ENCODE measurements at places on chromosomes 16 and 17. TPM values are rescaled to one million over a fixed set of nuclear protein-coding genes. Genes with fewer than 3 reads are reported as not detected.

Gene SPATA22
- total RNA-seq: not detected

Gene HAS3
- 1.3 TPM for total RNA-seq

Gene SPECC1
- 33.6 TPM for total RNA-seq

Gene C16orf95
- total RNA-seq: 4.6 TPM

Gene NUDT16L1
- total RNA-seq: 17.7 TPM

Gene GJC1
- total RNA-seq: 11.6 TPM

Gene CLEC3A
- total RNA-seq: not detected

Gene EIF1
- total RNA-seq: 93.4 TPM

Gene PDIA2
- 0.23 TPM for total RNA-seq

Gene ACSM2A
- not detected for total RNA-seq

Gene CCL13
- 2.0 TPM for total RNA-seq

Gene SLC7A6
- 12.9 TPM for total RNA-seq

Gene OTOA
- total RNA-seq: not detected

Gene CACNG5
- total RNA-seq: not detected

Gene CEP112
- 11.6 TPM for total RNA-seq

Gene TAC4
- total RNA-seq: not detected

Gene ATP2A1
- 0.08 TPM for total RNA-seq

Gene MYH2
- not detected for total RNA-seq

Gene EFCAB13
- 5.0 TPM for total RNA-seq

Gene CDK12
- total RNA-seq: 14.9 TPM

Gene SP2
- 0.23 TPM for total RNA-seq

Gene TSPOAP1
- total RNA-seq: under 0.01 TPM

Gene SOX9
- 0.94 TPM for total RNA-seq

Gene STUB1
- 152 TPM for total RNA-seq

Gene ST6GALNAC1
- not detected for total RNA-seq

Gene CD300LF
- not detected for total RNA-seq

All from smooth muscle cell of the coronary artery (primary cell).